Activated gamma-delta T cell treated with anti-CD3 and anti-CD28 coated beads, Interleukin-2, amount 50 U/mL, for 16 hours (primary cell): ENCODE measurements at places on chromosomes 7 and 10.

DNA sequence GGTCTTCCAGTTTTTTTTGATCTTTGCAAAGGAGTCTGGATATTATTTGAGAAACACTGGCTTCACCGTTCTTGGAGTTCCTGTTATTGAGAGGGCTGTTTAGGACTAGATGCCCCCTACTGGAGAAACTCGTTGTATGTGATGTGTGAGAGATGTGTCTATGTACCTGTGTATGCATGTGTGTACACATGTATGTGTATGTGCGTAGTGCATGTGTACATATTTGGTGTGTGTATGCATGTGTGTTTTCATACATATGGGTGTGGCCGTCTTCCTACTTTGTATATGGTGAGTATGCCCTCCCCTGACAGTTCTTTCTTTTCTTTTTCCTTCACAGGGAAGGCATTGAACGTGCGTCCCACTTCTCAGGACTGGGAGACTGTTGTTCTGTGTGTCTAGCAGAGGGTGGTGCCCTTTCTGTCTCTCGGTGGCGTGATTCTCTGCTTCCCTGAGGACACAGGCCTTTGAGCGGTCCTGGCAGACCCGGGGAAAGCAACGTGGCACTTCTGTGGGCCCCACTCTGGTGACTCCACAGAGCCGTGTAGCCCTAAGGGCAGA lies 3.0 kb upstream of the CALHM3 start:
- peak; percentile 28 for DNase-seq

DNA sequence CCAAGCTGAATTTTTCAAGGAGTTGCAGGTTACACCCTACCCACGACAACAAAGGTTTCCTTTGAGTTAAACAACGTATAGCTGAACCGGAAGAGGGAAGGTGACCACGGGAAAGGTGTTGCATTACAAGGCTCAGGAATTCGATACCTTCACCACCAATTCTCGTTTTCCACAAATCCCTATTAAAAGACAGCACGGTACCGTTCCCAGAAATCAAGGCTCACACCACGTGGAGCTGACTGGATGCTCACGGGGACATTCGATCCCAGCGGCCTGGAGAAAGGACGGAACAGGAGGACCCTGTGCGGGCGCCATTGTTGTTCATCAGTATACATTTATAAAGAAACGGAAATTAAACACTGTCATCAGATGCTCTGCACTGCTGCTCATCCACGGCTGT lies 56.4 kb downstream of the CTBP2 start:
- no peak for DNase-seq

DNA sequence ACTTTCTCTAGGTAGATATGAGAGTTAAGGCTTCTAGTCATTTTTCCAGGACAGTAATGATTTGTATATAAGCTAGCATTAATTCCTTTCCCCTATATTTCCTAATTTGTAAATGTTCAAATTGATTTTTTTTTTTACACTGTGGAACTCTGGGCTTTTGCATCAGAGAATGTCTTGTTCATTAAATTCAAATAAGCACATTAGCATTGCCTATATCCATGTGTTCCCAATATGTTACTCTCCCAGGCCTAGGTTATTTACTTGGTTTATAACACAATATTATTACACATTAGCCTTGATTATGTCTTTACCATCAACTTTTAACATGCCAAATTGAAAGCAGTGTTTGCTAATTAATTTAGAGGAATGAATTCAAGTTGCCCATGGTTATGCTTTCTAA lies 83.4 kb upstream of the SAMD8 start:
- DNase-seq, result no peak

DNA sequence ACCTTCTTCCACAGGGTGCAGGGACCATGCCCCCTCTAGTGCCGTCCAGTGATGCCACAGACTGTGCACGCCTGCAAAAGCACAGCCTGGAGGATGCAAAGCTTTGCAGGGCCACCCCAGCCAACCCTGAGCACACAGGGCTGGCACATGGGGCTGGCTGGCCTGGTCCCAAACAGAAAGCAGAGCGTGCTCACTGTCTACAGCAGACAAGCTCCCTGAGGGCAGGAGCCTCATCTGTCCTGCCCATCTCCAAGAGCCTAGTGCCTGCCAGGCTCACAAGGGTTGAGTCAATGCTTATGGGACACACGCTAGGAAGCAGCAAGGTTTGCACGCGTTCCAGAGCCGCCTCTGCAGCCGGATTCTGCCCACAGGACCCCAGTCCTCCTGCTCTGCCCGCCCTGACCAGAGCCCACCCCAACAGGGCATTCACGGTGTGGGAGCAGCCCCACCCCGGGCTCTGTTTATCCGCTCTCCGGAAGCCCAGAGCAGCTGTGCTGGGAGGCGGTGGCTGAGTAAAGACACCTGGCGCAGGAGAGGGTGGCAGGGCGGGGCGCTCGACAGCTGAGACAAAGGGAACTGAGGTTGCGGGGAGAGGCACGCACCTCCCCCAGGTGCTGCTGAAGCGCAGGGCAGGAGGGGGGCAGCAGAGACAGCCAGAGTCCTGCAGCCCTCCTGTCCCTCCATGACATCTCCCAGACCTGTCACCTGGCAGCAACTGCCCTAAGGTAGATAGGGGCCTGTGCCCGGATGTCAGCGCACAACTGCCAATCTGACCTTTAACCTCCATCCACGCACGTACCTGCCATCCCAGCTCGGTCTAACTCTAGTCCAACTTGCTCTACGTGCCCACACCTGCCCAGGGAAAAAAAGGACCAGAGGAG lies 4.3 kb downstream of the KCNH2 start:
- no peak for DNase-seq

GRCh38 chr7:83413831-83414230 lies 235.1 kb downstream of the SEMA3E start:
- no peak for DNase-seq

- no peak for DNase-seq
These were observed 29.2 kb upstream of the KLF6 start for GRCh38 chr10:3813986-3814837.
